ENCODE measurements at places on chromosomes 16 and 17. TPM values are rescaled to one million over a fixed set of nuclear protein-coding genes. Genes with fewer than 3 reads are reported as not detected.
A peak's percentile ranks its signal among the peaks of the same experiment; 100 is the strongest.

The PMFBP1 gene
- 0.11 TPM for polyA plus RNA-seq

The KRT17 gene
- polyA plus RNA-seq: not detected

The CCDC144A gene
- 0.23 TPM for polyA plus RNA-seq

The CHCT1 gene
- 0.57 TPM for polyA plus RNA-seq

The TMEM238L gene
- polyA plus RNA-seq: not detected

The CLDN6 gene
- not detected for polyA plus RNA-seq

DNA sequence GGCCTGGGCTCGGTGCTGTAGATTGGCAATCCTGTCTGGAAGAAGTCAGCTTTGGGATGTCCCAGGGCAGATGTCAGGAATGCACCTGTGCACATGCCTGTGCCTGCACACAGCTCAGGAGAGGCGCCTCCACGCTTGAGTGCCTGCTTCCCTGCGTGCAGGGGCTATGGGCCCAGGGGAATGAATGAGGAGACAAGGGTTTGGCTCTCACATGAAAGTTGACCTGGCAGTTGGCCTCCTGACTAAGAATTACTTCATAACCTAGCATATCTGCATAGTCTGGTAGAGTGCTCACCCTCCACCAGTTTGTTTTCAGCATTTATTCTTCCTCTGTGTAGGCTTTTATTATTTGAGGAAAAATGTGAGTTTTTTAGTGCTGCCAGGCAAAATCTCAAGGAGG, 50.0 kb downstream of the PLD6 start:
- DNase-seq: no peak

GRCh38 chr16:20918486-20919239, 18.1 kb downstream of the LYRM1 start:
- DNase-seq: no peak

DNA sequence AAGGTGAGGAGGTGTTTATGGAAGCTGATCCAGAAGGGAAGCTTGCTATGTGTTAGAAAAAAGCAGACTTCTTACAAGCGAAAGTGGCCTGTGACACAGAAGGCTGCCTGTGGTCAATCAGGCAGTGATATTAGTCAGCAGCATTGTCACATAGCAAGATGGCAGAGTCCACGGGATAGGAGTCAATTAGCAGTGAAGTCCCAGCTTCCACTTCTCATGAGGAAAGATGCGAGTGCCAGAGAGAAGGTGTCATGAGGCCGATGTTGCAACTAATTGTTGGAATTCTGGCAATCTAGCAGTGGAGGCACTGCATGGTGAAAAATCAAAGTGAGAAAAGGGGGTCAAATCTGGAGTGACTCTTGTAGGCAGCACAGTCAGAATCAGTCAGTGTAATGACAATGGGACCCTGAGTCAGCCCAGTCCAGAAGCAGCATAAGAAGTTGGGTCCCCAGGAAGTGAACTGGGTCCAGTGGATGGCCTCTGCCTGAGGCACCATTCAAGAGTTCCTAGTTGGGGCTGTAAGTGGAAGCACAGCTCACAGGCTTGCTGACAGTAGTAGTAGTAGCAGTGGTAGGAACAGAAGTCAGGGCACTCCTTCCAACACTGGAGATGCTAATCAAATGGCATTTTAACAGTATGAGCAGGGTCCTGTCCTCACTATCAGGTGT, 85.1 kb downstream of the TNFRSF13B start:
- no peak for DNase-seq

DNA sequence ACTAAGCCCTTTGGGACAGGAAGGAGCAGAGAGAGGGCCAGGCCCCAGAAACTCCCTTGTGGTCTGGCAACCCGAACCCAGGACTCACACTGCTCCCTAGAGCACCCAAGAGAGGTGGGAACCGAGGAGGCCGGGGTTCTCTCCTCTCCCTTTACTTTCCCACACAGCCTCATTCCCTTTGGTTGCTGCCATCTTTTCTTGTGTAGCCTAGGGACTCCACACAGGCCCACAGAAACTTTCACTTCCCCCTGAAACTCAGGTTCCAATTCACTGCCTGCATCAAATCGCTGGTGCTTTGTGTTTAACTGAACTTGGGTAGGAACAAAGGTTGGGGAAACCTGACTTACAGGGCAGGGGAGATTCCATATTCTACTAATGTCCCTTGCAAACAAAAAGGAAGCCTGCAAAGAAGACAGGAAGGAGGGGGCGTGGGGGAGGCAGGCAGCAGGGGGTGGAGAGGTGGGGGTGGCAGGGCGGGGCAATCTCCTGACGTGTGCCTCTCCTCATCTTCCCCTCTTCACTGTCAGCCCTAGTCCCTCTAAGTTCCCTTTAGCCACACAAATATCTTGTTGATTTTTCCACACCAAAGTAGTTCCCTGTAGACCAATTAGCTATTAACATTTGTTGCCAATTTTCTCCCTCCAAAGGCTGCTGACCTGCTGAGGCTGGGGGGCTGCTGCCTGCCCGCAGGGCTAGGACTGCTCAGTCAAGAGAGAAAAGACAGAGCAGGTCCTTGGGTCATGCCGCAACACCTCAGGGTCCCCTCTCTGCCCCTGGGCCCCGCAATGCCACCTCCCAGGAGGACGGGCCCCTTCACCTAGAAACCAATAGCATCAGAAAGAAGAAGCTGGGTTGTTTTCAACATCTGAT, 8.0 kb downstream of the ST3GAL2 start:
- DNase-seq: peak; percentile 98

DNA sequence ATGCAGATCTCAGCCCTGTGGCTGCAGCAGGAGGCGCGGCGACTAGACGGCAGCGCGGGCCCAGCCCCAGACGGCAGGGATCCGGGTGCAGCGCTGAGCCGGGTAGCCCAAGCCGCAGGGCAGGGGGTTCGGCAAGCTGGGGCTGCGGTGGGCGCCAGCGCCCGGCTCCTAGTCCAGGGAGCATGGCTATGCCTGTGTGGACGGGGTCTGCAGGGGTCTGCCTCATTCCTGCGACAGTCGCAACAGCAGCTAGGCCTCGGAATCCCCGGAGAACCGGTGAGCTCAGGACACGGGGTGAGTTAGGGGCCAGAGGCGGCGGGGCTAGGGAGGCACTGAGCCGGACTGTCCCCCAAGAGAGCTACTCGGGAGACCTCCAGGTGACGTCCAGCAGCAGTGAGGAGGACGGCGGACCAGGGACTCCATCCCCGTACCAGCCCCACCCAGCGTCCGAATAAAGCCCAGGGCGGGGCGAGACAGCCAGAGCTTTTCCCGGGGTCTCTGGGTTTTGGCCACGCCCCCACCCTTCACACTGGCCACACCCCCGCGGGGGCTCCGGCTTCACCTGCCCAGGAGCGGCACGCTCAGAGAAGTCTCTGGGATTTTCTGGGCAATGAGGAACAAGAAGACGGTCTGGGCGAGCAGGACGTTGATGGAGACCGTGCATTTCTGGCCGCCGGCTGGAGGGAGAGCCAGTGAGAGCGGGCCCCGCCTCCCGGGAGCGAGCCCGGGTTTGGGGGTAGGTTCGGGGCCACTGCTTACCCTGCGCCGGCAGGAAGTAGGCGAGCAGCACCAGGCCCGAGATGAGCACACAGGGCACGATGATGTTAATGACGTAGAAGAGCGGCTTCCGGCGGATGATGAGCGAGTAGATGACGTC, 1.1 kb downstream of the C17orf107 start:
- DNase-seq: peak; percentile 91

GRCh38 chr17:2178798-2179501, 124.0 kb downstream of the HIC1 start:
- peak; percentile 83 for DNase-seq

GRCh38 chr16:88329726-88330700, 52.7 kb upstream of the ZNF469 start:
- no peak for DNase-seq
